Activated CD8-positive, alpha-beta memory T cell treated with anti-CD3 and anti-CD28 coated beads for 48 hours (primary cell): ENCODE measurements at places on chromosomes 7 and 10.

DNA sequence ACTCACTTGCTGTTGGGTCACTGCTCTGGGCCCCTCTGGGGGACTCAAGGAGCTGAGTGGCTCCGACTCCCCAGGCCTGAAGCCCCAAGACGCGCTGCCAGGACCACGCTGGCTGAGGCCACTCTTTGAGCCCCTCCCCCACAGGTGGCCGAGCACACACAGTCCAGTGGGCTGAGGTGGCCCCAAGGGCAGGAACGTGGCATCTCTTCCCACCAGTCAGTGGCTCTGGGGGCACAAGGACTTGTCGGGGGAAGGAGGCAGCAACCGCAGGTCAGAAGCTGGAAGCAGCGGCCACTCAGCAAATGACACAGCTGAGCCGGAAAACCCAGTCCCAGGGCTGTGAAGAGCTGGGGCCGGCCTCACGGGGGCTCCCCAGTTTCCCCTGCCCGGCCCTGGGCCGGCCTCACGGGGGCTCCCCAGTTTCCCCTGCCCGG is 24.1 kb downstream of the GRIFIN start:
- DNase-seq, result no peak

DNA sequence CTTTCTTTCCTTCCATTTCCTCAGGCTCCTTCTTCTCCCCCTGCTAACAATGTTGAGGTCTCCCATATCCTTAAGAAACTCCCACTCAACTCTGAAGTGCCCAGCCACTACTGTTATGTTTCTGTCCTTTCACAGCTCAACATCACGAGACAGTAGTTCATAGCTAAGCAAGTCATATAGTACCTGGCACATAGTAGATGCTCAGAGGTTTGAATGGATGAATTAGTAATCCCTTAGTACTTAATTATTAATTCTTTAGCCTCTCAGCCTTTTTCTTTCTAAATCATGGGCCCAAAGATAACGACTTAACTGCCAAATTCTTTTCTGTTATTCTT is 22.6 kb downstream of the CSGALNACT2 start:
- no peak for DNase-seq

GRCh38 chr10:33832124-33832787 is 497.8 kb upstream of the NRP1 start:
- DNase-seq, result no peak

GRCh38 chr7:70416986-70417655 is 714.8 kb upstream of the GALNT17 start:
- DNase-seq, result no peak

DNA sequence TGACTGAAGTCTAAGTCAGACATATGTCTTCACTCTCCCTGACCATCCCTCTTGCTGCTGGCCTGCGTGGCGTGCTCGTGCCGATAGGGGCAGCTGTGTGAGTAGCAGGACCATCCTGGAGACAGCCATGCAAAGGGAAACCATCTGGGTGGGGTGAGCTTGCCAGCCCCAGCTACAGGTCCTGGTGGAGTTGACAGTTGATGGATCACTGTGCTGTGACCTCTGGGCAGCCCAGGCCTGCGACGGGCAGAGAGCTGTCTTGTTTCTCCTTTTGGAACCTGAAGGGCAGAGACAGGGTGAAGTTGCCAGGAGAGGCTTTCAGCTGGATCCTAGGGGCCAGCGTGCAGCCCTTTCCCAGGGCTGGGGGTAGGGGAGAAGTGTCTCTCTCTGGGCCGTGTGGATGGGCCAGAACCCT is 44.7 kb downstream of the GRK5 start:
- DNase-seq, result no peak

DNA sequence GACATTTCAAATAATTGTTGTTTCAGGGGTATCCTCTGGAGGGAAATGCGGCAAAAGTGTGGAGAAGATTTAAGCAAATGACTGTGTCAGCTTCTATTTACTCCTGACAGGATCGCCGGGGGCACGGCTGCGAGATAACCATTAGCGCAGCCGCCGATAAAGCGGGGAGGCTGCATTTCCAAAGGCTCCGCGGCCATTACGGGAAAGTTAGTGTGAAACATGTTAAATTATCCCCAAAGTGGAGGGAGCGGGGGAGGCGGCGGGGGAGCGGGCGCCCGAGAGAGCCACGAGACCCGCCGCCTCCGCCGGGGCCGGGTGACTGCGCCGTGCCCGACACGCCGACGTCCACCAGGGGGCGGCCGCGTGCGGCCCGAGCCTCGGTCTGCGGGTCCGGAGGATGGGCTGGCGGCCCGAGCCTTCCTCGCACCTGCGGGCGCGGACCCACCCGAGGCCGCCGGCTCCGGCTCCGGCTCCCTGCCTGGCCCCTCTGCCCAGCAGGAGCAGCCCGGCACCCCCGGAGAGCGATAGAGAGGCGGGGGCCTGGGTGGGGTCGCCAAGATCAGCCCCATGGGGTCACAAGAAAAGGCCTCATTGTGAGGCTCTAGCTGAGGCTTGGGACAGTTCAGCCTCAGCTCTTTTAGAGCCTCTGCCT is 74.4 kb upstream of the PAX2 start:
- peak; percentile 57 for DNase-seq

- DNase-seq, result no peak
Measured at GRCh38 chr7:138710536-138711385, 9.6 kb upstream of the SVOPL start.

DNA sequence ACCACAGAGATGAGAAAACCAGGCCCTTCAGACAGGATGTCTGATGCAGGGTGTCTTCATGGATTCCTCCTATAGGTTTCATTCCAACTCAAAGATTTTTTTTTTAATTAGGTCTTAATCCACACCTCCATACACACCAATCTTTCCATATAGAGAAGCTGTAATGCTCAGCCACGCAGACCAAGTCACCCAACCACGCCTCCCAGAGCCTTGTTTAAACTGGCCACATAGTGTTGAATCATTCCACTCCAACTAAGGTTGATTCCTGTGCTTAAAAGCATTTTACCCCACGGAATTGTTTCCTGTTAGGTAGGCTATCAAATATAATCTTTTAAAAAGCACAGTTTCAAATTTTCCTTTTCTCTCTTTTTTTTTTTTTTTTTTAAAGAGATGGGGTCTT is 153.6 kb downstream of the TYW1B start:
- DNase-seq, result no peak

GRCh38 chr10:126224967-126225671 is 163.2 kb downstream of the ADAM12 start:
- DNase-seq, result no peak

- DNase-seq, result no peak
Measured at GRCh38 chr7:47310020-47310419, 271.9 kb downstream of the TNS3 start.

DNA sequence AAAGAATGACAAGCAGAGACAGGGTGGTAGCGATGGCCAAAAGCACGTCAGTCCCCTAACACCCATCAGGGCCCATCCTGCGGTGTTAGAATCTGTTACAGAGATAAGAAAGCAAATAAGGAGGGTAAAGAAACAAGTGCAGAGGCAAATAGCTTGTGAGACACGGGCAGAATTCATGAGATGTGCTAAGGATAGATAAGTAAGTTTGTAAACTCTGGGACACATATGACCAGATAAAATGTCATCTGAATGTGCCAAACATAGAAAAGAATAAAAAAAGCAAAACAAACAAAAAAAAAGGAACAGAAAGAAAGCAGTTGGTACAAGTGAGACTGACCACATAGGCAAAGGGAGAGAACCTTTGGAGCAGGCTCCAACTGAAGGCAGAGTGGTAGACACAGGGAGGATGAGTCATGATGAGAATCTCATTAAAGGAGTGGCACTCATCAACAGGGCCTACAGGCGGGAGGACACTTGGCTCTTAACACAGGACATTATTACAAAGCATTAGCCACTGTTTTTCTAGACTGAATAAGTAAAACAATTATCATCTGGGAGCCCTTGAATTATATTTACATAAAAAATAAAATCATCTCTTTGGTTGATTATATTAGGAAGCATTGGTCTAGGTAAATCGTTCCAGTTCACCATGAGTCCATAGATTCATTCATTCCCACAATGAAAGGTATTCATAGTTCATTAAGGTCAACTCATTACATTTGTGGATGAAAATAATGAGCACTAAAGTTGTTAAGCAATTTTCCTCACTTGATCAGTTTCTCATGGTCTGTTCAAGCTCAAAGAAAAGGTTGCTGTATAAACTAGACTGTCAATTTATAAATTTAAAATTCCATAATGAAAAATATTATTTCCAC is 21.5 kb upstream of the EPHB6 start:
- DNase-seq, result no peak

GRCh38 chr7:73560109-73560835 is 2.8 kb upstream of the BCL7B start:
- DNase-seq, result no peak

- DNase-seq, result no peak
Measured at GRCh38 chr7:50351267-50351666, 46.8 kb downstream of the IKZF1 start.

GRCh38 chr7:44073664-44074348 is 8.4 kb upstream of the PGAM2 start:
- DNase-seq, result no peak

GRCh38 chr7:111025006-111025405 is 65.9 kb upstream of the LRRN3 start:
- no peak for DNase-seq

DNA sequence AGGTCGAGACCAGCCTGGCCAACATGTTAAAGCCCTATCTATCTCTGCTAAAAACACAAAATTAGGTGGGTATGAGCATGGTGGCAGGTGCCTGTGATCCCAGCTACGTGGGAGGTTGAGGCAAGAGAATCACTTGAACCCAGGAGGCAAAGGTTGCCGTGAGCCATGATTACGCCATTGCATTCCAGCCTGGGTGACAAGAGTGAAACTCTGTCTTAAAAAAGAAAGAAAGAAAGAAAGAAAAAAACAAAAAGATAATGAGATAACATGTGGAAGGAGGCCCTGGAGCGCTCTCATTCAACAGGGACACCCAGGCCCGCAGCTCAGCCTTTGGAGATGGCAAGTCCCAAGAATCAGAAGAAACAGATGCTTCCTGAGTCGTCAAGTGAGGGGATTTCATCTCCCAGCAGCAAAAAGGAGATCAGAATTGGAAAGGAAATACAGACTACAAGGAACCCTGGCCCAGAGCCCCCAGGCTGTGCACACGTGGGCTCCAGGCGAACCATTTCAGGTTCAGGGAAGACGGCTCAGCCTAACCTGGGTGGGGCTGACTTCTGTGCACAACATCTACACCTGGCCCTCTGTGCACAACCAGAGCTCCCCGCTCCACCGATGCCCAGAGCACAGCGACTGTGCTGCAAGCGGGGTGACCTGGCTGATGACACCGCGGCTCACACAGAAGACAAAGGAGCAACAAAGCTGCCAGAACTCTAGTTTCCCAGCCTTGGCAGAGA is 33.3 kb downstream of the GNA12 start:
- DNase-seq, result no peak

DNA sequence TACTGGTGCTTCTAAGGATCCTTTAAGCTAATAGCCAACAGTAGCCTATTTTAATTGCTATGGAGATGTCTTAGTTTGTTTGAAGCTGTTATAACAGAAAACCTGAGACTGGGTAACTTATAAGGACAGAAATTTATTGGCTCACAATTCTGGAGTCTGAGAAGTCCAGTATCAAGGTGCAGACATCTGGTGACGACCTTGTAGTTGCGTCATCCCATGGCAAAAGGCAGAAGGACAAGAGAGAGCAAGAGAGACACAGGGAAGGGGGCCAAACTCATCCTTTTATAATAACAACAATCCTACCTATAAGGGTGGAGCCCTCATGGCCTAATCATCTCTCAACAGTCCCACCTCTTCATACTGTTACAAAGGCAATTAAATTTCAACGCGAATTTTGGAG is 39.1 kb downstream of the NRCAM start:
- DNase-seq, result no peak

DNA sequence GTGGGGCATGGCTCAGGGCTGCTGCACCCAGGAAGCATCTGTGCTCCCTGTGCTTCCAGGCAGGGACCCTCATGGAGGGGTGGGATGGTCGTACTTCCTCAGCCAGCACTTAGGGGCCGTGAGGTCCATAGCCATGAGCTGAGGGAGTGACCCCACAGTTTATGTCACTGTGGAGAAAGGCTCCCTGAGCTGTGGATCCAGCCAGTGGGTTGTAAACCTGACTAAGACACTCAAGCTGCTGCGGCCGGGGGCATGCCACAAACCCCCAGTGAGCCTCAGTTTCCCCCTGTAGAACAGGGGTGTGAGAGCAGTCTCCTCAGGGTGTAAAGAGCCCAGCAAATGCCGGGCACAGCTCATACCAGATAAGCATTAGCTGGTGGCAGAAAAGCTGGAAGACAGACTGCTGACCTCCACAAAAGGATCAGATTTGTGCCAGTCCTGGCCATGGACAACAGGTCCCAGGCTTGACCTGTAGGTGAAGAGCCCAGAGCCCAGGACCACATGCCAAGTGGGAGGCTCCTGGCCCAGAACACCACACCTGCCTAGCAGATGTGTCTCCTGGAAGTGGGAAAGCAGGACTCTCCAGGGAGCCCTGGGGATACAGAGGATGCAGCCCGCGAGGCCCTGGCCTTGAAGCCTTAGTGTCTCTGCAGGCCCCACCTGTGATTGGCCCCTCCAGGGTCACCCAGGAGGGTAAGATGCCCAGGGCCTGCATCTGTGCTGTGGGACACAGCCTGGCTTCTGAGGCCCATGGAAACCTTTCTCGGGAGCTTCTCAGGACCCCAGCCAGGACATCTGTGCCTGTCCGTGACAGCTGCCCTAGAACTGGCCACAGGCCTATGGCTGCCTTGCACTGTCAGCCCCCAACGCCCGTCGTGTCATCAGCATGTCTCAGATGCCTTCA is 78.1 kb upstream of the RET start:
- no peak for DNase-seq

DNA sequence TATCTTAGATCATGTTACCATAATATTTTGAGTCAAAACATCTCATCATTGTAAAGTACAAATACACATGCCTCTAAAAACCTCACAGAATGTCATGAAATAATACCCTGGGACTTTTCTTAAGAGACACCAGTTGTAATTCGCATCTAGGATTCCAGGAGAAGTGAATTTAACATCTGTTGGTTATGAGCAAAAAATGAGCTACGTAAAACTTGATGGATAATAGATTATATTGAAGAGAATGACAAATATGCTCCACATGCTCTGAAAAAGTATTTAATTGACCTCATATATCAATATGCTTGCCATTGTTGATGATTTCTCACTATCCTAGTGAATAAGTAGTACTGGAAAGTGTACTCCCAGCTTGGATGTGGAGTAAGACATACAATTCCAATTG is 227.0 kb downstream of the BBS9 start:
- no peak for DNase-seq

GRCh38 chr7:133723044-133723443 is 404.1 kb upstream of the LRGUK start:
- no peak for DNase-seq

GRCh38 chr7:27774717-27775328 is 34.9 kb downstream of the TAX1BP1 start:
- DNase-seq, result no peak

DNA sequence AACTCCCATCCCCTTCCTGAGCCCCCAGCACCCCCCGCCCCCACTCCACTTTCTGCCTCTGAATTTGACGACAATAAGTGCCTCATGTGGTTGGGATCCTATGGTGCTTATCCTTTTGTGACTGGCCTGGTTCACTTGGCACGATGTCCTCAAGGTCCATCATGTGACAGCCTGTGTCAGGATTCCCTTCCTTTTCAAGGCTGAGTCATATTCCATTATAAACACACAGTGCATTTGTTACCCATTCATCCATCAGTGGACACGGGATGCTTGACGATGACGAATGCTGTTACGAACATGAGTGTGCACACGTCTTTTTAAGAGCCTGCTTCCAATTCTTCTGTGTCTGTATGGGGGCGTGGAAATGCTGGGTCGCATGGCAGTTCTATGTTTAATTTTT is 26.7 kb downstream of the SHH start:
- DNase-seq, result no peak

- DNase-seq, result no peak
Measured at GRCh38 chr7:128059143-128059988, 28.1 kb upstream of the LRRC4 start.
